LoVo (cell line): ENCODE measurements at places on chromosomes 1 and 21.

DNA sequence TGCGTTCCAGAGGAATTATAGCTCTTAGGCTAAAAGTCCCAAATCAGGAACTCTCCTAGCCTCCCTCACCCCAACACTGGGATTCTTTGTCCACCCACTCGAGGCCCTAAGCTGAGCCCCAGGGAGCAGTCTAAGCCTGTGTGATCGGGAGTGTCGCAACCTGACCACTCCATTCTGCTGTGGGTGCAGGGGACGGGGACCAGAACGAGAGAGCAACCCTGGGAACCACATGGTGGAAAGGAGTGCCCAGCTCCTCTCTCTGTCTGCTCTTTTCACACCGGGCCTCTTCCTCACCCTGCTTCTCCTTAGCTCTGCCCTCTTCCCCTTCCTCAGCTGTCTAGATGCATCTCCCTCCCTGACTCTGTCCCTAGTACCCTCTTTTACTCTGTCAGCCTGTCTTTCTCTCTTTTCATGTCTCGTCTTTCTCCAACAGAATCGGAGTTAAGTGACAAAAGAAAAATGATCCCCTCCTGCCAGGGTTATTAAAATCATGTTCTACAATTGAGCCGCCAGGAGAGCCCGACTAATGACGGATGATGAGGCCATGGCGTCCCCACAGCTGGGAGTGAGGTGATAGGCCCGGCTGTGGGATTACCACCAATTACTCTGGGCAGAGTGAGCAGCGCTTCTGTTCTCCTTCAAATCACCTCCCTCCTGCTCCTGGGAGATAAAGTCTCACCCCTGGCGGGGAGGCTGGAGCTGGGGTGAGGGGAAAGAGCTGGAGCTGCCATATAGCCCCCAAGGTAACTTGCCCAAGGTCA, 34.5 kb upstream of the CSF3R start:
- no peak for DNase-seq

GRCh38 chr1:99506631-99507030, 139.3 kb upstream of the PALMD start:
- no peak for DNase-seq

- no peak for DNase-seq
These were observed 30.1 kb downstream of the B3GALT2 start for GRCh38 chr1:193156117-193156821.

GRCh38 chr1:225733254-225733653, 44.4 kb upstream of the SRP9 start:
- DNase-seq = no peak

GRCh38 chr1:45753248-45754037, 3.0 kb upstream of the IPP start:
- DNase-seq = no peak

DNA sequence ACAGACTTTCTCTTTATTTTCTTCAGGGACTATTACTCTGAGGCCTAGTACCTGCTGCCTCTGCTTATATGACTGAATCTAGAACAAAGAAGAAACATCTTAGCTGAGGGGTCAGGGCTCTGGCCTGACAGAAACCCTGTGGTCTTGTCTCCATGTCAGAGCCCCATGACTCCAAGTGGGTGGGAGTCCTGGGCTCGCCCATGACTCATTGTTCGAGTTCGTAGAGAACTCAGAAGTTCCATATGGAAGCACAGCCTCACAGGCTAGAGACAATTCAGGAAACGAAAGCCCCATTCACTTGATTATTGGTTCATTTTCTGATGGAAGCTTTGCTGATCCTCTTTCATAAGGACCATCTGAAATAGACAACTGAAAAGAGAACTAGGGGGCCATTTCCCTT, 73.2 kb downstream of the CD58 start:
- no peak for DNase-seq

- DNase-seq = no peak
These were observed 14.0 kb upstream of the CD247 start for GRCh38 chr1:167532375-167532774.

DNA sequence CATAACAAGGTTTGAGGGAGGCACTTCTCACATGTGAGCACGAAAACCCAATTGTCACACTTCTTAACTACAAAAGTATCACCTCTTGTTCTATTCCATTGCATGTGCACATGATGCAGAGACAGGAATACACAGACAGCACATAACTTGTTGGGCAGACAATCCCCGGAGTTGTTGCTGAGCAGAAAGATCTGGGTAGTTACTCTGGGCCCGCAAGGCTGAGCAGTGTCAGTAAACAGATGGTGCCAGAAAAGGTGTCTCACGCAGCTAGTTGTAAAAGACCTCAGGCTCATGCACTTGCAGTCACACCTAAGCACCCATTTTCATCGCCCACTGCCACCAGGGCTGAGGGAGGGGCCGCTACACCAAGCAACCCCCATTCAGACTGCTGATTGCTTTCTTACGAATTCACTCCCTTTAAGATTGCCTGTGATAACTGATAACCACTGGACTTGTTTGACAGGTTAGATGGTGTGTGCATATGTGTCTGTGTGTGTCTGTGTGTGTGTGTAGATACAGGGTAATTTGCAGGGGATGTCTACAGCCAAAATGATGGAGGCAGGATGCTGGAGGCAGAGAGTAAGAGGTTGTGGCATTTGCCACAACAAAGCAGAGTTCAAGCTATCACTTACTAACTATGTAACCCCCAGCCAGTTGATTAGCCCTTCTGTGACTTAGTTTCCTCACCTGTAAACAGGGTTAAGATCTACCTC, 4.2 kb downstream of the LGR6 start:
- DNase-seq = no peak

- DNase-seq = no peak
These were observed 7.7 kb upstream of the SF3A3 start for GRCh38 chr1:37997256-37998088.

GRCh38 chr1:235709018-235709417, 59.4 kb upstream of the GNG4 start:
- no peak for DNase-seq

DNA sequence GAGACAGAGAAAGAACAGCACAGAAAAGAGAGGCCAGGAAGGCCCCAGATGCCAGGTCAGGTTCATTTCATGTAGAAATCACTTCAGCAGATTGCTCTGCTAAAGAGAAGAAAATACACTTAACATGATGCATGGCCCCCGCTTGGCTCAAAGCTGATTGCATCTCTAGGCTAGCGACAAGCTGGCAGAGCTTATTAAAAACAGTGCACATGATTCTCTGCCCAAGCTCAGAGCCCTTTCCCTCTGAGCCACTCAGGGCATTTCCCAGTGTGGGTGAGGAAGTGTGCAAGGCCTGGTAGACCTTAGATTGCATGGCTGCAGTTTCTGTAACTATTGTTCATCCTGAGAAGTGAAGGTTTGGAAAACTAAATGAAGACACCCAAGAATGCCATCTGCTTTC, 3.3 kb upstream of the CAPN9 start:
- DNase-seq = no peak

DNA sequence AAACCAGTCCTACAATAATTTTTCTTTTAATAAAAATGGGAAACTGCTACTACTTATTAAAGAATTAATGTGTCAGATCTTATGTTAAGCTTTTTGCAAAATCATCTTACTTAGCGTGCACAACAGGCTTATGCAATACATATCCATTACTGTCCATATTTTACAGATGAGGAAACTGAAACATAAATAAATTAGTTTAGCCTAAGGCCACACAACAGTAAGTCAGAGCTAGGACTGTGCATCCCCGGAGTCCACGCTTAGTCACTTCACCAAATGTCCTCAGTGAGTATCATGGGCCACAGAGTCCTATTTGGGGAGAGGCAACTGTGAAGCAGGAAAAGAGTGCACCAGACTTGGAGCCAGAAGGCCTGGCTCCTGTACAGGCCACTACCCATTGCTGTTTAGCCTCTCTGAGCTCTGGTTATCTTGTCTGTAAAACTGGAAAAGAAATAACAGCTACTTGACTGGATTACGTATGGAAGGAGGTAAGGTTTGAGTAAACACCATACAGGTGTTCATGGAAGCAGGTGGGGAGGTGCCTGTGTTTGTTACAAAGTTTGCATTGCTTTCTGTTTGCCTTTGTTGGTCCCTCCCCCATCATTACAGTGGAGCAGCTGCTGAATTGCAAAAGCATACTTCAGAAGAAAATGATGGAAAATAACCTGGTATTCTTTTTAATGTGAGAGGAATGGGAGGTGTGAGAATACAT, 192.8 kb downstream of the FCRL5 start:
- DNase-seq = no peak

GRCh38 chr1:201049248-201049831, 25.8 kb upstream of the KIF21B start:
- no peak for DNase-seq

DNA sequence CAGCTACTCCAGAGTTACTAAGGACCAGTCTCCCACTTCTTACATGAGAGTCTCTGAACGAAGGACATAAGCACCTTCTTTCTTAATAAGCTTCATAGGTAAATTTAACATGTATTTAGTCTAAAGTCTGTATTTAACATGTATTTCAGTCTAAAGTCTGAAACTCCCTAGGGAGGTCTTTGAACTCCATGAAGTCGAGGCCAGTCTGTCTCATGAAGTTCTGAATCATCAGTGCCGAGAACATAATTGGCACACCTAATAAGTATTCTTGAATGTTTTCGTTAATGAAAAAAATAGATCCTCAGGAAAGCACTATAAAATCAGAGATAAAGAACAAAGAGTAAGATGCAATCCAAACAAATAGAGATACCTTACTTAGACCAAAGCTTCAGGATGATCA, 945.5 kb downstream of the TTLL7 start:
- no peak for DNase-seq

DNA sequence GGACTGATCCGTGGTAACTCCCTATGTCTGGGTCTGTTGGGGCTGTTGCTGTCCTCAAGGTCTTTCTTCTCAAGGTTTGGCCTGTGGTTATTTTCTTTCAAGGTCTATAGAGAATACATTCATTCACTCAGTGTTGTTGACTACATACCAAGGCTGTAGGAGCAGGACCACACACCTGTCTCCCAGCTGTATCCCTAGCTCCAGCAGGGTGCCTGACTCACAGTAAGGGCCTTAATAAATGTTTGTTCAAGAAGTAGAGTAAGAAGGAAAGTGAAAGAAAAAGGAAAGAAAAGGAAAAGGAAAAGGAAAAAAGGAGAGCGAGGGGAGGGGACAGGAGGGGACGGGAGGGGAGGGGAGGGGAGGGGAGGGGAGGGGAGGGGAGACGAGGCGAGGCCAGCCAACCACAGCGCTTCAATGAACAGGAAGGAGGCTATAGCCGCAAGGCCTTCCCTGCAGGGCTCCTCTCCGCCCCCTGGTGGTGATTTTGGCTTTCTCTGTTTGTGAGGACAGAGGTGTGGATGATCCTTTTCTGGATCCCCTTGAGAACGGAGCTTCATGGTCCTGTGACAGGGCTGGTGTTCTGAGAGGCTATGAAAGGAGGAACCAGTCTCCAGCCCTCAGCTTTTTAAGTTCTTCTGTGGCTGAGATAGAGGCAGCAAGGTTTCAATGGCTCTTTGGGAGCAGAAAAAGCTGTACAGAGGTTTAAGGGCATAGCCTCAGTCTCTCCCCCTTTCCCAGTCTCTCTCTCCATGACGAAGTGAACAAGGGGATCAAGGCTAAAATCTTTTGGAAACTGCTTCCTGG, 30.6 kb upstream of the LCE5A start:
- DNase-seq = peak; percentile 12

DNA sequence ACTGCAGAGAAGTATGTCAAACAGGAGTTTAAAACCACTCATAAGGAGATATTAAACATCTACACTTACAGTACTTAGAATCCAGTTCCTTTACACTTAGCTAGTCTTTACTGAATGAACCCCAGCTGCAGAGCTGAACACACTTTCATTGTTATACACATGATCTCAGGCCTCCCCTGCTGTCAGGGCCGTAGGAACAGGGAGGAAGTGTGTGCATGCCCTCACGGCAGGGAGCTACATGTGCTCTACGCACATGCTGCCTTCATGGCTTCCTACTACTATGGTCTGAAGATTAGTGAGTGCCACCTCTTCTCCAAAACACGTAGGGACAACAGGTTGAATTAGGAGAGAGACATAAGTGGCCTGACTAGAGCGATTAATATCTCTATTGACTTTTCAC, 191.5 kb downstream of the SIPA1L2 start:
- DNase-seq = no peak

GRCh38 chr1:8055973-8056372, 29.9 kb upstream of the ERRFI1 start:
- DNase-seq = no peak

- no peak for DNase-seq
These were observed 14.0 kb upstream of the BATF3 start for GRCh38 chr1:212713465-212714136.

DNA sequence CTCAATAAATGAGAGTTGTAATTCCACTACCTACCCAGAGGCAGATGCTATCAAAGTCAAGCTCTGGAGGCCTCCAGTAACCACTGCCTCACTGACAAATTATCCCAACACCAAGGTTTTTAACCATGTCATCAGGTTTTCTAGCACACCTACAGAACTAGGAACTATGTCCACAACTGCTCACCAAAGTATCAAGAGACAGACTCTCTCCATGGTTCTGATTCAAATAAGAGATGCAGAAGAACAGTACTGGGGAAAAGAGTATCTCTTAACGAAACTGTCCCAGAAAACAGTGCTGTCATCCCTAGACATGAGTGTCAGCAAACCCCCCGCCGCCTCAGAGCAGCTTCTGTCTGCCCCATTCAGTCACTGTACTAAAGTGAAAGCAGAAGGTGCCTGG, 301.7 kb downstream of the OMA1 start:
- DNase-seq = no peak

DNA sequence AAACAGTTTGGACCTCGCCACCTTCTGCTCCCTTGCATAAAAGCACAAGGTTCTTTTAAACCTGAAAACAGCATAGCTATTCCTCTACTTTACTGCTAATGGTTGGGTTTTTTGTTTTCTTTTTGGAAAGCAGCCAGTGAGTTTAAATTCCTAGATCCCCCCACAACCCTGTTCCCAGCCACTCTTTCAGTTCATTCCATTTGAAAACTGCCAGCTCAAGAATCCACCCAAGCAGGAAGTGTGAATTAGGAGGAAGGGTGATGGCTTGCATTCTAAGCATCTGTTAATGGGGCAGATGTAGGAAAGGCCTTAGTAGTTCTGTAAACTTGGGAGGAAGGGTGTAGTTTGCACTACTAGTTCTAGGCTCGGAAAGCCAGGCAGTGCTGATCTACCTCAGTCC, 172.9 kb upstream of the HOOK1 start:
- DNase-seq = no peak

DNA sequence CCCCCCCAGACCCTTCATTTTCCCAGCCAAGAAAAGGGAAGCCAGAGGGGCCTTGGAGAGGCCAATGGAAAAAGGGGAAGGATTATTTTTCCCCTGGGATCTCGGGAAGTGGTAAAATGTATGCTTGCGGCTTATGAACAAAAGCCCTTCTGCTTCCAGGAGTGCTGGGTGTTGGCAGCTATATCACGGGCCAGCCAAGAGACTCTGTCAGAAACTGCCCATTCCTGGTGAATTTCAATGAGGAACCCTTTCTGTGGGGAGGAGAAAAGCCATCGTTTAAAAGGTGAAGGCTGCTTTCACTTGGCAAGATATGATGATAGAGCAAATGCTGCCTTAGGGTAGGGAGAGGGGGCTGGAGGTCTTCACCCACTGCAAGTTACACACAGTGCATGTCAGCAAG, 69.7 kb upstream of the ZC3H12A start:
- DNase-seq = no peak
